ENCODE measurements at places on chromosomes 5 and 9.

GRCh38 chr9:106405871-106406435, 457.0 kb upstream of the ZNF462 start:
- DNase-seq: no peak

GRCh38 chr9:122261469-122261881, 3.2 kb downstream of the RBM18 start:
- no peak for DNase-seq

GRCh38 chr5:16588434-16589214, 28.2 kb downstream of the RETREG1 start:
- no peak for DNase-seq

GRCh38 chr5:176740131-176740701, 70.1 kb upstream of the UNC5A start:
- no peak for DNase-seq

GRCh38 chr5:126965061-126965475, 65.3 kb downstream of the MARCHF3 start:
- no peak for DNase-seq

- DNase-seq: no peak
Measured at GRCh38 chr5:33287242-33287641, 153.5 kb upstream of the TARS1 start.

DNA sequence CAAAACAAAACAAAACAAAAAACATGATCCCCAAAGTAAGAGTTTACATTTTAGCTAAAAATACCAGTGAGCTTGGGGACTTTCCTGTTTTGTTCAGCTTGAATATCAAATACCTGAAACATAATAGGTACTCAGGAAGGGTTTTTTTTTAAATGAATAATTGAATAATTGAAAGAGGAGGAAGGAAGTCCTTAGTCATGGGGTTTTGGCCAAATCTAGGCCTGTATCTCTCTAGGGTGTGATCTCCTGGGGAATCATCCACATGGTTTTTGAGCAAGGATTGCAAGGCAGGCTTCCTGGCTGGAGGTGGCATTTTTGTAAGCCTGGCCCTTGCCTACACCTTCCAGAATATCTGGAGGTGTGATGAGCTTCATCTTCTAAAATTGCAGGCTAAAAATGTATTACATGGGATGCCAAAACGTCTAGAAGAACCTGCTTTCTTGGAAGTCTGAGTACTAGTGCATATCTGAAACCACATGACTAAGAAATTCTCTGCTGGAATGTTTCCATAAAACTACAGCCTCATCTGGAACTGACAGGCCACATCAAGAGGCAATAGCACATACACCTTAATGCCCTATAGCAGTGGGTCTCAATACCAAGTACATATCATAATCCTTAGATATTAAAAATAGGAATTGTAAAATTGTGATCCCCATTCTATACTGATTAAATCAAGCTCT, 10.4 kb downstream of the C9 start:
- no peak for DNase-seq

DNA sequence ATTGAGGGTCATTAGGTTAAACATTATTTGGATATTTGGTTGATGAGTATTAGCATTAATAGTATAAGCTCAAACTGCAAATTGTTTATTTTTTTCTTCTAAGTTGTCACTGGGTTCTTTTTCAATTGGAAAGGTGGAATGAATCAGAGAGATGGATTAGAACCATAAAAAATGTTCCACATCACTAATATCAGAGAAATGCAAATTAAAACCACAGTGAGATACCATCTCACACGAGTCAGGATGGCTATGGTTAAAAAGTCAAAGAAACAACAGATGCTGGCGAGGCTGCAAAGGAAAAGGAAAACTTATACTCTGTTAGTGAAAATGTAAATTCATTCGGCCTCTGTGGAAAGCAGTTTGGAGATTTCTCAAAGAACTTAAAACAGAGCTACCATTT, 122.8 kb downstream of the CCDC192 start:
- DNase-seq: no peak

GRCh38 chr5:127936439-127936972, 147.1 kb upstream of the SLC12A2 start:
- DNase-seq: no peak

DNA sequence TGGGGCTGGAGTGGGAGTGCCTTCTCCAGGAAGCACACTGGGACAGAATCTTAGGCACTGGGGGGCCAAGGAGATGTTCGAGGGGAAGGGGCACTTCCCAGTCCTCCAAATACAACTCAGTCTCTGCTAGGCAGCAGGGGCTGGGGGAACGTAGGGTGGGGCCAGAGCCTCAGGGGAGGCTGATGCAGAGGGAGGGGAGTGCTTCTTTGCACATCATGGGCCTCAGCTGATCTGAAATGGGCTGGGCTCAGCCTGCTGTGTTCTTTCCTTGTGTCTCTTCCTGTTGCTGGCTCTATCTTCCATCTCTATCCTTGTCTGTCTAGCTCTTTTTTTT, 15.6 kb downstream of the PSD2 start:
- no peak for DNase-seq

DNA sequence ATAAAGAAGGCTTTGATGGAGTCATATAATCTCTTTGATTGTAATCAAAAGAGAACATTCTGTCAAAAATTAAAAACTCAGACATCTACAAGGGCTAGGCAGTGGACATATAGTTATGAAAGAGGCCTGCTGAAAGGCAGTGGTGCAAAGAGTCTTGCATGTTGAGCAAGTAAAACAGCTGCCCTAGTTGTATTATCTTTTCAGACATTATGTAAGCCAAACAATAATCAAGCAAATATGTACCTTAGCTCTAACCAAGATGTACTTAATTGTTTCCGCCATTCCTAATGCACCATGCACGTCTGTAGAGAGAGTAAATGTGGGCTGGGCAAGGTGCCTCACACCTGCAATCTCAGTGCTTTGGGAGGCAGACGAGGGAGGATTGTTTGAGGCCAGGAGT, 14.3 kb downstream of the GAPT start:
- DNase-seq: no peak

DNA sequence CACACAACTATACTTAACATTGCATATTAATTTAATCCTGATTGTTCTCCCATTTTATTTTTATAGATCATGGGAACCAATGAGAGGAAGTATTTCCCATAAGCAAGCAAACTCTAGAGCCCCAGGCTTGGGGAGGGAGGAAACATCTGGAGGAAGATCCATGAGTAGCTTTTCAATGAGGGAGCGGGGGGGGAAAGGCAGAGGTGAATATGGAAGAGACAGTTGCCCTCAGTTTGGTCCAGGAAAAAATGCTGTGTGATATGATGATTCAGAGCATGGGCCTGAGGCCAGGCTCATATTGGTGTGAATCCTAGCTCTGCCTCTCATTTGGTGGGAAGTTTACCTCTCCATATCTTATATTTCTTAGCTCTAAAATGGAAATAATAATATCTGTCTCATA, 42.2 kb upstream of the ALDOB start:
- no peak for DNase-seq

DNA sequence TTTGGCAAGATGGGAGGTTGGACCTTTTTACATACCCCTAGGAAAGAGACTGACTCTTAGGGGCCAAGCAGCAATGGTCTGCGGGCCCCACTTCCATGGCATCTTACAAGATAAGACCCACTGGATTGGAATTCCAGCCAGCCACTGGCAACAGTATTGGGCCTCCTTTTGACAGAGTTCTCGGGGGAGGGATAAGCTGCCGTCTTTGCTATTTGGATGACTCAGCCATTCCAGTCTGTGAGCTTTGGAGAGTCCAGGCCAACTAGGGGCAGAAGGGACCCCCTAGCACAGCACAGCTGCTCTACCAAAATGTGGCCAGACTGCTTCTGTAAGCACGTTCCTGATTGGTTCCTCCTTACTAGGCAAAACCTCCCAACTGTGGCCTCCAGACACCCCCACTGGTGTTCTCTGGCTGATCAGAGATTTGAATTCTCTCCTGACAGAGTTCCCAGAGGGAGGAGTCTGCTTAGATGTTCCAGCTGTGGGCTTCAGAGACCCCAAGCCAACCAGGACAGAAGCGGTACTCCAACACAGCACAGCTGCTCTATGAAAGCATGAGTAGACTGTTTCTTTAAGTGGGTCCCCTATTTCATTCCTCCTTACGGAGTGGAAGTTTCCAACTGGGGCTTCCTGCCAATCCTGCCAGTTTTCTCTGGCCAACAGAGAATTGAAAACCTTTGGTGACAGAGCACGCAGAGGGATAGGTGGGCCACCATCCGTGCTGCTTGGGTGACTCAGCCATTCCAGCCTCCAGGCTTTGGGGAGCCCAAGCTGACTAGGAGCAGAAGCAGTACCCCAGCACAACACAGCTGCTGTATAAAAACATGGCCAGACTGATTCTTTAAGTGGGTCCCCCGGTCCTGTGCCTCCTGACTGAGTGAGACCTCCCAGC, 672.1 kb upstream of the RIOK2 start:
- no peak for DNase-seq
